Heart right ventricle (tissue), 16 donors: ENCODE measurements at places on chromosomes 6 and 20. TPM values are rescaled to one million over a fixed set of nuclear protein-coding genes. Genes with fewer than 3 reads are reported as not detected.

Gene CFAP206
- polyA plus RNA-seq = 0.44 TPM

Gene ZBP1
- polyA plus RNA-seq = 0.13 TPM

Gene CDH4
- not detected for polyA plus RNA-seq

Gene RAB5IF
- 120 TPM for polyA plus RNA-seq

Gene RAB44
- 0.03 TPM for polyA plus RNA-seq

Gene SLC13A3
- polyA plus RNA-seq = 0.61 TPM

Gene BMP6
- 0.59 TPM for polyA plus RNA-seq

Gene SPATS1
- not detected for polyA plus RNA-seq

Gene ASIP
- 234 TPM for polyA plus RNA-seq

Gene NHLRC1
- 1.2 TPM for polyA plus RNA-seq

Gene TP53INP2
- polyA plus RNA-seq = 48.8 TPM

Gene CST7
- 1.2 TPM for polyA plus RNA-seq

Gene NKAIN2
- 0.07 TPM for polyA plus RNA-seq

GRCh38 chr6:18368277-18369105 is 18.7 kb upstream of the RNF144B start:
- DNase-seq = no peak

DNA sequence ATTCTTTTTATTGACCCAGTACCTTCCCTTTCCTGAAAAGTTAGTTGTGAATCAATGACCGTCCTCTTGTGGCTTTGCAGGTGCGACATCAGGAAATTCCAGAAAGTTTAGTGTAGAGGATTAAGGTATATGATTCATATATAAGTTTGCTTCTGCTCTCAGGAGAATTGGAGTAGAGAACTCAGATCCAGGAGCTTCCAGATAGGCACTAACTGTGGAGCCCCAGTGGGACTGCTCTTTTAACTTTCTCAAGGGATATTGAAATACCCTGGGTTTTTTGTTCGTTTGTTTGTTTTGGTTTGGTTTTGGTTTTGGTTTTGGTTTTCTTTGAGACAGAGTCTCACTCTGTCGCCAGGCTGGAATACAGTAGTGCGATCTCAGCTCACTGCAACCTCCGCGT is 9.5 kb downstream of the TAAR2 start:
- no peak for DNase-seq

- no peak for DNase-seq
Observed at GRCh38 chr6:148557796-148558321, 189.0 kb upstream of the UST start.

GRCh38 chr20:36085686-36086267 is 68.8 kb upstream of the EPB41L1 start:
- no peak for DNase-seq

- DNase-seq = no peak
Observed at GRCh38 chr20:9809271-9809670, 29.6 kb downstream of the PAK5 start.

GRCh38 chr6:41675176-41675775 is 37.0 kb downstream of the MDFI start:
- no peak for DNase-seq

- DNase-seq = no peak
Observed at GRCh38 chr20:3447321-3447720, 23.5 kb upstream of the ATRN start.

DNA sequence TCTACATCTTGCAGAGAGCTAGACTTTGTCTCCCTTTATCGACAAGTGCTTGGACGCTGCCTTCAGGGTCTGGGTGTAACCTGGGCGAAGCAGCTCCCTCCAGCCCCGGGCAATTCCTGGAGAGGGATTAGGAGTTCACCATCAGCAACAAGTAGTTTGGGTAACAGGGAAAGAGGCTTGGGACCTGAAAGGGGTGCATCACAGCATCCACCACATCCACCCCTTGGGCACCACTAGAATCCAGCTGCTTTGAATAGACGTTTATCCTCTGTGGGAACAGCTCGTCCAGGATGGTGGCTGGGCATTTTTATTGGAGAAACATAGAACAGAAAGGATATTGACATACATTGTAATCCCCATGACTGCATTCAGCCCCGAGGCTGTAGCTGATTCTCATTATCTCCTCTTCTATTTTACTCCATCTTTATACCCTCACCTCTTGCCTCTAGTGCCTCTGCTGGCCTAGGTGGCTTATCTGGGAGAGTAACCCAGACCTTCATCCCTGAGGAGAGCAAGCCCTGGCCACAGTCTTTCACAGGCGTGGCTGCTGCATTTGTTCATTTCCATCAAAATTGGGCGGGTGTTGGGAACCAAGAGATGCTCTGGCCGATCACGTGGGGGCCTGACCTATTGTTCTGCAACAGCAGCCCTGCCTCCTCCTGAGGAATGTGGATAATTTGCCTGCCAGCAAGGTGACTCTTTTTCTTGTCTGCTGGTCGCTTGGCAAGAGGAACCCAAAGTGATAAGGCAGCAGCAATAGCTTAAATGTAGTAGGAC is 109.2 kb upstream of the RALGAPA2 start:
- no peak for DNase-seq

DNA sequence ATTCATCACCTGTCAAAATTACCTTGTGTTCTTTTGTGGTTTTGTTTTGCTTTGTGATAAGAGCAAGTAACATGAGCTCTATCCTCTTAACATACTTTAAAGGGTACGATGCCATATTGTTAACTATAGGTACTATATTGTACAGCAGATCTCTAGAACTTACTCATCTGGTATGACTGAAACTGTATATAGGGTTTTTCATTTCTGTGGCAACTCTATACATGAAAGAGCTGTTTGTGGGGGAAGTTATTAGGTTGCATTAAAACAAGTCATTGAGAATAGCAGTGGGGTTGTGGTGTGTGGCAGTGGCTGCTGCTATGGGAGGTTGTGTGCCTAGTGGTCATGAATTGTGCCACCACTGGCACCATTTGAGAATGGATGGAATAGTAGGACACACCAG is 268.4 kb downstream of the KCNQ5 start:
- no peak for DNase-seq

- no peak for DNase-seq
Observed at GRCh38 chr20:2458919-2459499, 11.6 kb downstream of the SNRPB start.

DNA sequence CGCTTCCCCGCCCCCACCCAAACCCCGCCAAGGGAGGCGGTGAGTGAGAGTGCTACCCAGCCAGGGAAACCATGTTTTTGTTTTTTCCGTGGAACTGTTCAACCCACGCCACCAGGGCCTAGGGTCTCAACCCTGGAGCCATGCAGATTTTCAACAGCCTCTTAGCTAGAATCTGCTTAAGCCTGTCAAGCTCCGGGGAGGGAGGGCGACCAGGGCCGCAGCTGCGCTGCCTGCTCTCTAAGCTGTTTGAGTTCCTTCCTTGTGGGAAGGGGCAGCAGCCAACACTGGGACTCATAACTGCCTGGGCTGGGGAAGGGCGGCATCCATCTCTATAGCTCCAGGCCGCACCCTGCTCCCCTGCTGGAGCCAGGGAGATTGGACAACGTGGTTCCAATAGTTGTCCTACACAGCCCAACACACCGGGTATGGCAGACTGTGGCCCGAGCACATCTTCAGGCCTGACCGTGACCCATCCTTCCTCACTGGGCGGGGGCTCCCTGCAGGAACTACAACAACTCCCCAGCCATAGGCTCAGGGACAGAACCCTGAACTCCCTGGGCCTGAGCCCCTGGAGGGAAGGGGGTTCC is 1065.7 kb upstream of the MANEA start:
- no peak for DNase-seq

DNA sequence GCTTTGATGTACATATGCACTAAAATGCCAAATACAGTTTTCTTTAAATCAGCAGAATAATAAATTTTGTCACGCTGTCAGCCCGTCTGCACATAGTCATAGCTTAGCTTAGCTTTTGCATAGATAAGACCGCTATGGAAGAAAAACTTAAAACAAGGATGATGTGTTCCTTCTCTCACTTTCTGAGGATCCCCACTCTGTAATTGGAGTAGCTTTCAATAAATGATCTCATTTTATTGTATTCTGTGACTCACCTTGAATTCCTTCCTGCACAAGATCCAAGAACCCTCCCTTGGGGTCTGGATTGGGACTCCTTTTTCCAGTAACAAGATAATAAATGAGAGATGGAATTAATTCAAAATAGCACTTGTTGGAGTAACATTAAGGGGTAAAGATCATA is 186.2 kb downstream of the CDH26 start:
- no peak for DNase-seq

- DNase-seq = no peak
Observed at GRCh38 chr20:63579017-63579694, 5.1 kb upstream of the HELZ2 start.

DNA sequence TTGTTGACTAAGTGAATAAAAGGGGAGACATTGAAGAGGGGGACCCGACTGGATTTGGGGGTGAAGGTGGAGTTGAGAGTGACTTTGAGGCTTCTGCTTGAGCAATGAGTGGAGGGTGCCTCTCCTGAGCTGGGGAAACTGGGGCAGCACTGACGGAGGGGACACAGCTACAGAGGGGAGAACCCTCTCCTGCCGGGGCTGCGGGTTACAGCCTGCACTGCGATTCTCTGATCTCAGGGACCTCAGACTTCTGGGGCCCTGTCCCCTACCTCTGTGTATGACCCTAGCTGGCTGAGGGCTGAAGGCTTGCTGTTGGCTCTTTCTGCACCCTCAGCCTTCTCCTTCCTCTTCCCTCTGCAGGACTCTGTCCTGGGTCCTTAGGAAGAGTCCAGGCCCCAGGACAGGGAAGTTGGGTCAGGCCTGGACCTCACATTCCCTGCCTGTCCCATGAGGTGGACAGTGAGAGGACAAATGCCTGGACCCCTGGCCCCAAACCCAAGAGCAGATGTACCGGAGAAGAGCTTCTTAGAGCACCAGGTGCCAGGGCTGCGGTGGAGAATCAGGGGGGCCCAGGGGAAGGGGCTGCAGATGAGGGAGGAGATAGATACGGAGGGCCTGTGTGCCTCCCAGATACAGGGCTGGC is 13.7 kb upstream of the FAM110A start:
- no peak for DNase-seq

GRCh38 chr6:107715550-107716321 is 108.4 kb downstream of the SCML4 start:
- no peak for DNase-seq

- no peak for DNase-seq
Observed at GRCh38 chr6:12339808-12340487, 49.8 kb downstream of the EDN1 start.

DNA sequence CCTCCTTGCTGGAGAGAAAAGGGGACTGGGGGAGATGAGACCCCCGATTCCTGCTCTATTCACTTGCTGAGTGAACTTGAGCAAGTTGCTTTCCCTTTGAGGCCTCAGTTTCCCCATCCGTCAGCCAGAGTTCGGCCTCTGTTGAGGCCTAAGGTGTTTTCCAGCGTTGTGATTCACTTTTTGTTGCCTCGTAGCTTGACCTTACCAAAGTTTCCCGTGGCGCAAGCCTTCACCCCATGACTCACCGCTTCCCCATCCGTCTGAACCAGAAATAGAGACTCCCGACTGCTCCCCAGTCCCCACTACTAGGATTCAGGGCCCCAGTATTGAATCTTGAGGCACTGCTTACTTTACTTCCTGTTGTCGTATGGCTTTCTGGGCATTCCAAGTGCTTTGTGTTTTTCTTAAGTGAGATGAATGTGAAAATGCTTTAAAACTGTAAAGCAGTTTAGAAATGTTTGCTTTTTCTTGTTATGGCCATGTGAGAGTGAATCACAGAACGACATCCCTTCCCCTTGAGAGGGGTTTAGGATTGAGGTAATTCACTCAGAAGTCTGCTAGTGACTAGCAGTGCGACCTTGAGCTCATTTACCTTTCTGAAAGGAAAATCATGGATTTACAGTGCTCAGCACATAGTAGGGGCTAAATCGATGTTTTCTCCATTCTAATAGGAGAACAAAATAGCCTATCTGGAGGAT is 1.2 kb downstream of the CHMP4B start:
- peak; percentile 29 for DNase-seq

GRCh38 chr20:49907405-49908257 is 7.7 kb downstream of the SPATA2 start:
- peak; percentile 34 for DNase-seq

GRCh38 chr6:62614442-62614841 is 328.4 kb upstream of the KHDRBS2 start:
- DNase-seq = no peak

DNA sequence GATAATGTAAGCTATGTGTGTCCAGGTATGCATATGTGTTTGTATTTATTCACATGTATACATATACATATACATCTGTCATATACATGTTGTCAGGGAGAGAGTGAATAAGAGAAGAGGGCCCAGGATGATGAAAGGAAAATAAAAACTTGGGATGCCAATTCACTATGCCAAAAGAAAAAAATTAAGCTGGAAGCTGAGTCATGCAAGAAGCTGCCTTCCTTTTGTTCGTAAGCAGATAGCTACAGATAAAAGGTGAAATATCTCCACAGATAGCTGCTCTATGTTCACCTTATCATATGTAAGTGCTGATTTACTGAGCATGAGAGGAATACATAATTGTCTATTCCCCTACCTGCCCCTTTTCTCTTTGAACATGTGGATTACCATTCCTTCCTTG is 579.9 kb downstream of the EPM2A start:
- DNase-seq = no peak

GRCh38 chr20:37573626-37574198 is 46.0 kb upstream of the BLCAP start:
- no peak for DNase-seq

GRCh38 chr6:158211273-158212055 is 43.3 kb downstream of the GTF2H5 start:
- DNase-seq = no peak
